C1 segment of cervical spinal cord (tissue), 14 donors: ENCODE measurements at places on chromosomes 1 and 21.
A peak's percentile ranks its signal among the peaks of the same experiment; 100 is the strongest.

DNA sequence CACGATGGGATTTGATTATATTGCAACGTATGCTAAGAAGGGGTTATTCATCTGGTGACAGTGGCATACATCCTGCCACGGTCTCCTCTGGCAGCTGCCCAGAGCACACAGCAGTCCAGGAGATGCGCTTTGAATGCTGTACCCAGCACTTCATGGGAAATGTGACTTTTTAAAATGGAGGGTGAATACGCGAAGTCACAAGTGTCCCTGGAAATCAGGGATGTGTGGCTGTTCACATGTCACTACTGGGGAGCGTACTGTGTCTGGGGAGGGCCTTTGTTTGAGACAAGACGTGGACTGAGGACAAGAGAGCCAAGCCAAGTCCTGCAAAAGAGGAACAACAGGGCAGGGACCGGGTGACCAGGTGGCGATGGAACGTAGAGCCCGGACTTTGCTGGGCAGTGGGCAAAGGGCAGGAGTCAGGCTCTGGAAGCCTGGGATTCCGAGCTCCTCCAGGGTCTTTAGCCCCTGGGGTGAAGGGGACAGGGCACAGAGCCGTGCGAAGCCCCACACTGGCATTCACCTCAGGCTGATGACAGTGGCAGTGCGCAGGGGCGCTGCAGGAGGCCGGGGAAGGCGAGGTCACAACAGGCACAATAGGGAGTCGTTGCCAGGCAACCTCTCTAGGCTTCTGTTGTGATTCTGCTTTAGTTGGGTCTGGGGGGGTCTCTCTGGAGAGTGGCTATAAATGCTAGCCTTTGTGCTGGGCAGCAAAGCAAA, 11.4 kb upstream of the ZBTB21 start:
- DNase-seq = no peak

GRCh38 chr1:161164901-161165610, 1.2 kb upstream of the PPOX start:
- DNase-seq = no peak

DNA sequence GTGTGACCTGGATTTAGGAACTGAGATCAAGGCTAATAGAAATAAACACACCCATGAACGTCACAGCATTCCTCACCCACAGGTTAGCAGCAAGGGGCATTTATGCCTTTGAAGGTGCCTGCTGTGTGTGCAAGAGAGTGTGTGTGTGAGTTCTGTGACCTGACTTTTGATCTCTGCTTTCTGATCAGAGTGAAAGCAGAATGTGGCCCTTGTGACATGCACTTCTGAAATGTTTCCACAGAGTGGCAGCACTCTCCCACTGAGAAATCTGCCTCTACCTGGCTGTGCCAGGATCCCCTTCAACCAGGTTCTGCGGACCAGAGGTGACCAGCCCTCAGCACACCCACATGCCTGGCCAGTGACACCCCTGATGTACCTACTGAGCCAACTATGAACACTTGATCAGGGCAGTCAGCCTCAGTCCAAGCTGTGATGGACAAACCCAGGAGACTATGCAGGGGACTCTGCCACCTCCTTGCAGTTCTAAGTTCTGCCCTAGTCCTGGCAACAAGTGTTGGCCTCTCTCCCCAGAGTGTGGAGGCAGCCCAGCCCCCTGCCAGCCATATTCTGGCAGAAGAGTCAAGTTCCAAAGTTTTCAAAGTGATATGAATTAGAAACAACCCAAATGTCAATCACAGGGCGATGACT, 41.0 kb downstream of the RXRG start:
- DNase-seq = no peak

GRCh38 chr1:3772715-3773571, at the start of gene SMIM1:
SMIM1 (plus strand) TSS chr1:3772749; CDS start chr1:3775374, 2,625 bp downstream.
- no peak for DNase-seq

DNA sequence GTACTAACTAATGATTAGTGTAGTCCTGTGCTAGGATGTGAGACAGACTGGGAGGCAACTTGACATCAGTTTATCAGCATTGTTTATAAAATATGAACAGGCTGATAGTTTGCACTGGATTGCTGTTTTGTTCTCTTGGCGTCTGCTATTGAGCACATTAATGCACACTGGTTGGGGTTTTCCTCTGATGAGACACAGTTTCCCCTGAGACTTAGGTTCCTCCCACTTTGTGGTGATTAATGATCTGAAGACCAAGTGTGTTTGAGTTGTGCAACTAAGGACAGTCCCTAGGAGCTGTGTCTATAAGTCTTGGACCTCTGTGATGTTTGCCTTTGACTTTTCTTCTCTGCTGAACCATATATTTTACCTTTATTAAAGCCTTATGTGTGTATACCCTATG, 1015.4 kb downstream of the AMY1C start:
- no peak for DNase-seq

DNA sequence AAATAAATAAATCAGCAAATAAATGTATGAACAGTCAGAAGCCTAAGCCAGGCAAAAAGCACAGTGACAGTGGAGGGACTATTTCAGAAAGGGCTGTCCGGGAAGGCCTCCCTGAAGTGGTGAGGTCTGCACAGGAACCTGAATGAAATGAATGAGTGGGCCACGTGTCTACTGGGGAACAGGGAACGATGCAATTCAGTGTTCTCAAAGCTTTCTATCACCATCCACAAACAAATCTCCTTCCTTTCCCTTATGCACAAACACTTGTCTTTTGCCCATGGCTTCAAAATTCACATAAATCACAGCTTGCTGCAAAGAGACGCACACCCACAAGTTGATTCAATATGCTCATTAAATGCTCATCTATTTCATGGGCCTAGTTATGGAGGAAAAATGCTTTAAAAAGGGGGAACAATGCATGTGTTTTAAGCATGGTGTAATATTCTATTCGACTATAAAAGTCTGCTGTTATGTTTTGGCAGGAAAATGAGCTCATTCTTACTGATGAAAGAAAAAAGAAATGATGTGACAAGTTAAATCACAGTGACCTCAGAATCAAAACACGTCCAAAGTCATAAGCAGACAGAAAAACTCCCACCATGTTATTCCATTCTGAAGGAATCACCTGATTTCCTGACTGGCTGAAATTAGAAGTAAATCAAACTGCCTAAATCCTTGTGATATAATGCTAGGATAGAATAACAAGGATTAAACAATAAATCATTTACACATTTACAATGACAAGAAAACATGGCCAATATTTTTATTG, 21.6 kb downstream of the URB1 start:
- no peak for DNase-seq

- DNase-seq = no peak
Observed at GRCh38 chr21:31531967-31532366, 127.5 kb upstream of the SOD1 start.

DNA sequence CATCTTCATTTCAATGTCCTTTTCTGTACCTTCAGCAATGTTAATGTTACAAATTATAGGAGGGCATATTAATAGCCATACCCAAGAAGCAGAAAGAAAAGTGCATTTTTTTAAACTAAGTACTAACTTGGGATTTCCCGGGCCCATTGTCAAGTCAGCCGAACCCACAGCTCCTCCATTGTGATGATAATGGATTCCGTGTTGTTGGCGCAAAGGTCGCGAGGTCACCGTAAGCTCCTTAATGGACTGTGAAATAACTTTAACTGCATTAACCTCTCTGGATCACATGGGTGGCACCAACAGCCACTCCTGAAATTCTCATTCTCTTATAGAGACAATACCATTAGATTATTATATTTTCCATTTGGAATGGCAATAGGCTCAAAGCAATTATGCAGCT, 250.6 kb upstream of the RRP15 start:
- no peak for DNase-seq

- no peak for DNase-seq
Observed at GRCh38 chr1:118989878-118990378, 1.8 kb upstream of the TBX15 start.

GRCh38 chr1:183966487-183966886, 71.0 kb downstream of the COLGALT2 start:
- DNase-seq = no peak

DNA sequence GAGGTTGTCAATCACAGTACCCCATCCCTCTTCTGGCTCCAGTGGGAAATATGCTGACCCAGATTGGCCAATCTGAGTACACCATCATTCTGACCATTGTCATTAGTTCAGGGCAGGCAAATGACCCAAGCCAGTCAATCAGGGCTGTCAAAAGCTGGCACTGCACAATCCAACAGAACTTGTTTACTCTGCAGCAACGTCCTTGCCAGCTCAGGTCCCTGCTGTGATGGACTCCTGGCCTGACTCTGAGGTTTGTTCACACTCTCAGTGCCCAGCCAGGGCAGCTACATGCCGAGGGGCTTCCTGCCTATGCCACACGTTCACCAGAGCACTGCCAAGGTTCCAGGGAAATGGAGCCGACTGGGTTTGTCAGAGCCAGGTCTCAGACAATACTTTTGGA, 14.7 kb upstream of the OVAAL start:
- no peak for DNase-seq

DNA sequence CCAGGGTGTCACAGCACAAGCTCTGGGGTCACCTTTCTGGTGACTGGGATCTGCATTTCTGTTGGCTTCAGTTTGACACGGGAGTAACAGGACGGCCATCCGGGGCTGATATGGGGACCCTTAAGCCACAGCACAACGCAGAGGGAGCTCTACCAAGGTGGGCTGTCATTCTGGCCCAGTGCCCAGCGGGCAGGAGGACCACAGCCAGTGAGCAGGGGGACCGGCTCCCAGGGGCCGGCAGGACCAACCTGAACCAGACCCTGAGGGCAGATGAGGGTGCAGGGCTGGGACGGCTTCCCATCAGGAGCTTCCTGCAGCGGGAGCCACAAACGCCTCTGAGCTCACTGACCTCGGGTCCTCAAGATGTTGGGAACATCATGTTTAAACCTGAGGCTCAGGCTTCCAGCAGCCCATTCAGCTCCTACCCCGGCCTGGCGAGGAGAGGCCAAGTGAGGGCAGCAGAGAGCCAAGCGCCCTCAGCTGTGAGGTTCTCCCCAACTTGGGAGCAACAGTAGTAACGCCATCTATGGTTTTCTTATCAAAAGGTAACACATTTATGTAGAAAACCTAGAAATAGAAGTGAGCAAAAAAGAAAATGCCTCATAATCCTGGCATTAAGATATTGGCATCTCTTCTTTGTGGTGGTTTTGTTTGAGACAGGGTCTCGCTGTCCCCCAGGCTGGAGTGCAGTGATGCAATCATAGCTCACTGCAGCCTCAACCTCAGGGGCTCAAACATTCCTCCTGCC, 26.8 kb downstream of the TMEM201 start:
- DNase-seq = no peak

GRCh38 chr1:171801487-171801891, 20.0 kb downstream of the METTL13 start:
- DNase-seq = peak; percentile 19

GRCh38 chr1:232183266-232183800, 446.6 kb downstream of the SIPA1L2 start:
- no peak for DNase-seq

- no peak for DNase-seq
Observed at GRCh38 chr1:53850082-53850673, 12.1 kb upstream of the NDC1 start.

- no peak for DNase-seq
Observed at GRCh38 chr1:201939148-201939547, 7.2 kb downstream of the LMOD1 start.

DNA sequence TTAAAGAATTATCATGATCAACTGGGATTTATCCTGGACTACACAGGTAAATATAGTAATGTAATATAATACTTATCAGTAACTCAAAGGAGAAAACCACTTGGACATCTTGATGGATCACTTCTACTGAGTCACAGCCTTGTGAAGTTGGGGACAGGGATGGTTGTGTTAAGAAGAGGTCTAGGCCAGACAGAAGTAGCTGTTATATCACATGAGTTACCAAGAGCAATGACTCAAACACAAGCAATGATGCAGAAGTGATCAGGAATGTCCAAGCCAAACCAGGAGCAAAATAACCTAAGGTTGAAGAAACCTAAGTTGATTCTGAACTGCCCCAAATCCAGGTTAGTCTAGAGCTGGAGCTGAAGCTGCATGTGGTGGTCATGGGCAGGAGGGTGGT, 424.5 kb upstream of the DAB1 start:
- DNase-seq = no peak

GRCh38 chr1:60974524-60975372, 107.6 kb upstream of the NFIA start:
- no peak for DNase-seq

DNA sequence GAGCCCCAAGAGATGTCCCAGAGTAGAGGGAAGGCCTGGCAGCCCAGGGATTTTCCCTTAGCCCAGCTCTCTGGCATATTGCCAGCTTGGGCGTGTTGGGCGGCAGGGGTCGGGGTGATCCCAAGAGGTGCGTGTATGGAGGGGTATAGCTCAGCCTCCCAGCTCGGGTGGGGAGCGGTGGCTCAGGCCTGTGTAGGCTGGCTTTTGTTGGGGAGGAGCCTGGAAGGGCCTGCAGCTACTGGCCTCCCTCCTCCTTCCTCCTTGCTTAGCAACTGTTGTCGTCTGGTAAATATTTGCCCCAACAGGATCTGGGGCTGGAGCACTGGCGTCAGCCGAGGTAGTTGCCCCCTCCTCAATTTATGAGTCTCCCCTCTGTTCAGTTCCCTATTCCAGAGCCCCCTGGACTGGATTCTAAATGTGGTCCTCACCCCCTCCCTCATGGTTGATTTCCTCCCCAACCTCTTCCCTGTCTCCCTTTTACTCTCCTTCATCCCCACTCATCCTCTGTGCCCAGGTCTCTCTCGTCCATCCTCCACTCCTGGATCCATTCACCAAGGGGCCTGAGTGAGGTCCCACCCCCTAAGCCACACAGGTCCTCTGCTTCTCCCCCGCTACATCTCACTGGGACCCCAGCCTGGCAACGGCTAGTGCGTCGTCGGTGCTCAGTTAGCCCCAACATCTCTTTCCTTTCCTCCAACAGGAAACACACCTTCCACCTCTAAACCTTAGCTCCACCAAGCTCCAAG, 10.3 kb upstream of the LMNA start:
- DNase-seq = no peak

- peak; percentile 74 for DNase-seq
Observed at GRCh38 chr1:1426496-1427105, 5.5 kb upstream of the ANKRD65 start.
